ENCODE measurements at places on chromosomes 2 and 18.

GRCh38 chr2:112692918-112693317 is 27.9 kb upstream of the NT5DC4 start:
- no peak for DNase-seq

GRCh38 chr2:197641666-197642065 is 33.7 kb downstream of the RFTN2 start:
- peak; percentile 30 for DNase-seq

GRCh38 chr18:71212222-71212621 is 923.4 kb downstream of the SOCS6 start:
- no peak for DNase-seq

DNA sequence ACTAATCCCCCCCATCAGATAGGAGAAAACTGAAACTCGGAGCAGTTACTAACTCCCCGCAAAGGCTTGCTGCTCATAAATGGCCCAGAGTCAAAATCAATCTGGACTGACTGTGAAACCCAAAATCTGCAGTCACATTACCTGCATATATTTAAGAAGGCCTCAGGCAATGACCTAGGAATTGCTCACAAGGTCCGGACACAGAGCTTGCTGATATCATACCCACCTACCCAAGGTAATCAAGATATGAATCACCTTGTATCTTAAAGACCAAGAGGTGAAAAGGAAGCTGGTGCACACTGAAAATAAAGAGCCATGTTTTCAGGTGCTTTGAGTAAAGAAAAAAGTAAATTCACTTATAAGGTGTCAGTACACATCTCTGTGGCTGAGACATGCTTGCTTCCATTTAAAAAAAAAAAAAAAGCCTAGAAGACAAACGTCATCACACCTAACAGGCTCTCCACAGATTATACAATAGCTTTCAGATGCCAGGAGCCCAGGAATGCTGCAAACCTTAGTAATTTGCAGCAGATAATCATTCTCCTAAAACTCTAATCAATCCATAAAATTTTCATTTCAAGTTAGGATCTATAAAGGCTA is 195.4 kb downstream of the ZEB2 start:
- no peak for DNase-seq

DNA sequence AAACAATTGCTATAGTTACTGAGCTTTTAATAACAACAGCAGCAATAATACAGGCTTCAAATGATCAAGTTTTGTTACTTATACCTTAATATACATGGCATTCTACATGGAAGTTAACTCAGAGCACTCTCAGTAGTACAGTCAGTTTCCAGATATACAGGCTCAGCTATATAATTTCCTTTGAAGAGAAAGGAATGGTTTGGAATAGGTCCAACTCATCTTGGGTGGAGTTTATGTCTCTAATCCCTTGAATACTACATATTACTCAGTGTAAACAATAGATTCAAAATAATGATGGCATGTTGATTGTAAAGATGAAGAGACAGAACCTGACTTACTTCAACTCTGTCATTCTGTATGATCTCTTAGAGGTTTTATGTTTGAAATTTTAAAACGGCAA is 174.9 kb downstream of the EPHA4 start:
- DNase-seq, result no peak

- DNase-seq, result peak; percentile 79
These were observed at the start of gene MC4R for GRCh38 chr18:60372596-60372995. TSS of gene MC4R (minus strand) at chr18:60372775. CDS start at chr18:60372349, 426 bp downstream.

- no peak for DNase-seq
These were observed 126.1 kb downstream of the OLA1 start for GRCh38 chr2:174122185-174122584.

GRCh38 chr2:64112016-64112415 is 32.2 kb downstream of the PELI1 start:
- DNase-seq, result no peak

- no peak for DNase-seq
These were observed 95.0 kb downstream of the EPC2 start for GRCh38 chr2:148739454-148740105.

DNA sequence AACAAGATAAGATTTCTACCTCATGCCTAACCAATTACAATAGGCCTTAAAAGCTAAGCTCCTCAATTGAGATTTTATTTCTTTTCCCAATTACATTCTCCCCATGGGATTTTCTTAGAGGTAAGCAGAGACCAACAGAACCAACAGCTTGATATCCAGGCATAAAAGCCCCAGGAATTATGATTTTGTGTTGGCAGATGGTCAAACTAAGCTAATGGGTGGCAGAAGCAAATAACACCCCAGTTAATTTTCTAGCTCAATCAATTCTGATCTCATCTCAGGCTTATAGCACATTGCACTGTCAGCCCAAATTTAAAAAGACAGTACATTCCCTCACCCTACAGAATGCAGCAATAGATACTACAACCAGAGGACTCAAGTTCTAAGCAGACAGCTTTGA is 156.4 kb downstream of the NRXN1 start:
- DNase-seq, result no peak

- DNase-seq, result no peak
These were observed 138.1 kb upstream of the ZNF236 start for GRCh38 chr18:76684265-76684664.

DNA sequence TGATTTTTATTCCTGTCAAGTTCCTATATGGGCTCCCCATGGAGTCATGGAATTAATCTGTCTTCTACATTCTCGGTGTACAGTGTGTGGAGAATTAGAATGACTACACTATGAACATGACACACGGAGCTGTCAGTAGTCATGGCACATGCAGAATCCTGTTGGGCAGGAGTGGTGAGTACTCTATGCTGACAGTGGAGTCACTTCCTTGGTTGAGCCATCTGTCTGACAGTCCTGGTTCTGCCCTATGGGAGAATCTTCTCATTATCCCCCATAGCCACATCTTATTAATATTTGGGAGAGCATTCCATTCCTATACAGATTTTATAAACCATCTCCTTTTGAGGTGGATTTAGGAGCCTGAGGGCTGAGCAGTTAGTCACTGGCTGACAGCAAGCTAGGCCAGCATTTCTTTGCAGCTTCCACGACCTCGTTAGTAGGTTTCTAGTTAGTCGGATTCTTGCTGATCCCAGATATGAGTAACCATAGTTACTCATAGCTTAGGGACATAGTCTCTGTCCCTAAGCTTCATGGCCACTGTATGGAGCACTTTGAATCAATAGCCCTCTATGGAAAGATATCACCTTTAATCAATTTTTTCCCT is 90.6 kb downstream of the MDH1 start:
- DNase-seq, result no peak

- DNase-seq, result no peak
These were observed 4.0 kb upstream of the INHBB start for GRCh38 chr2:120341977-120342376.

GRCh38 chr18:76495006-76495370 is at the start of gene ZNF516:
TSS of gene ZNF516 (minus strand) at chr18:76495242. CDS start at chr18:76443054, 52,188 bp downstream.
- DNase-seq, result peak; percentile 89

GRCh38 chr2:17759805-17760204 is 5.9 kb downstream of the GEN1 start:
- no peak for DNase-seq

DNA sequence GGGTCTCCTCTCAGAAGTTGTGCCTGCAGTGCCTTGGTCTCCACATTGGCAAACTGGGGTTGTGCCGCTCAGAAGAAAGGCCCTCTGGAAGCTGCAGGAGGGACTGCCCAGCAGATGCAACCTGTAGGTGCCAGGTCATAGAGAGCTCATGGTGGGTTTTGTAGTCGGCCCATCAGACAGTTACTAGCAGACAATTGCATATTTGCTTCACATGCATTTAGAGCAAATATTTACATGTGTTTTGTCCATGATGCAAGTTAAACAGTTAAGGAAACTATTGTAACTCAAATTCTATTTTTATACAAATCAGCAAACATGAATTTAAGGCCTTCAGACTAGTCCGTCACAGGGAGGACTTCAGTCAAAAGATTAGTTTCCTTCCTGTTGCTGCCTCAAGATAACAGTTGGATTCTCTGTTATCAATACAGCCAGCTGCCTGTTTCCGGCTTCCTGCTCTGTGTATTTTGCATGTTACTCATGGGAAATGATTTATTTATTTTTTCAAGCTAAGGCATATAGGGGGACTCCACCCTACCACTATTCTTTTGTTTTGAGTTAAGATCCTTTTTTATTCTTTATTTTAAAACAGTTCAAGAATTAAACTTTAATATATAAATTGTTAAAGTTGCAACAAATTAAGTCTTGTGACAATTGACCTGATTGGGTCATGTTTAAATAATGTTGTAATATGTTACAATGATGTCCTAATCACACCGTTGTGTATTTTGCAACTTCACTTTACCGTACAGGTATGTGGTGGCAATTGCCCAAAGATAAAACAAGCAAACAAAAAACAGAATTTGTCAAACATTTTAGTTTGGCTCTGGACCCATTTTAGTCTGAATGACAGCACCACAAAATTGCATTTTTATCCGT is 133.5 kb downstream of the SPTBN1 start:
- DNase-seq, result no peak

GRCh38 chr2:234979204-234980167 is 27.7 kb downstream of the SH3BP4 start:
- DNase-seq, result no peak

Measured in osteoblast (primary cell).